ENCODE measurements at places on chromosomes 1 and 21.

- no peak for DNase-seq
These were observed 15.6 kb downstream of the LDLRAP1 start for GRCh38 chr1:25559031-25559430.

DNA sequence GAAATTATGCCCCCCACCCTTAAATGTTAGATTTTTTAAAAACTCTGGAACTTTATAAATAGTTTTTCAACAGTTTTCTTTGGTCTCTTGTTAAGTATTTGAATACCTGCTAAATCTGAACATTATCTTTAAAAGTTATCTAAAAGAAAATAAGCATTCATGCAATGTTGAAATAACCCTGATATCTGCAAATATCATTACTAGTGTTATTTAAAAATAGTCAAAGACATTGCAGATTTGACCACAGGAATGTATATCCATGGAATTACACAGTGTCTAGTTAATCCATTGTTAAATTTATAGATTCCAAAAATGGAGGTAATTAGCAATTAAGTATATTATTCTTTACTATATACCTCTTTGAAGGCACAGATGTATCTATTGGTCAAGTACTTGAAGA lies 42.0 kb downstream of the PRRX1 start:
- DNase-seq, result no peak

DNA sequence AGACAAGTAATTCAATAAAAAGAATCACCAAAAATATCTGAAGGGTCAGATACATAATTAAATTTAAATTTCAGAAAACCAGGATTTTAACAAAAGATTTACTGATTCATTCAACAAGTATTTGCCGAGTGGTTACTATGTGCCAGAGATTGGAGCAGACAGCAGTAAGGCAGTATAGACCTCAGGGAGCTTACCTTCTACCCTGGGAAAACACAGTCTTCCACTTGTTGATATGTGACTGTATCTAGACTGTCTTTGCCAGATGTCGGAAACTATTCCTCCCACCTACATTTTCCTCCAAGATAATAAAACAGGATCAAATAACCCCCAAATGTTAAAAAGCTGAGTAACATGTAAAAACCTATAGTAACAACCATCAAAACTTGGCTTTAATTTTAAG lies 6.2 kb downstream of the HNRNPR start:
- DNase-seq, result no peak

- DNase-seq, result no peak
These were observed 46.5 kb downstream of the PKP1 start for GRCh38 chr1:201329801-201330200.

- no peak for DNase-seq
These were observed 124.9 kb downstream of the CAPN8 start for GRCh38 chr1:223540485-223541106.

DNA sequence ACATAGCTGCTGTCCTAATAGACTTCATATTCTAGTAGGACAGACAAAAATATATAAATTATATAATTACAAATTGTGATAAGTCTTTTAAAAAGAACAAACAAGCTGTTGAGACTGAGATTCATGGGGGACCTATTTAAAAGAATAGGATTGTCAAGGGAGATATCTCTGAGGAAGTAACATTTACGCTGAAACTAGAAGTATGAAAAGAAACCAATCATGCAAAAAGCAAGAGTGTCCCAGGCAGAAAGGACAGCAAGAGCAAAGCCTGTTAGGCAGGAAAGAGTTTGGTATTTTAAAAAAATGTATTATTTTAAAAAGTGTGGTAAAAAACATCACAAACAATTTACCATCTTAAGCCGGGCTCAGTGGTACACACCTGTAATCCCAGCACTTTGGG lies 9.1 kb upstream of the METTL13 start:
- no peak for DNase-seq

GRCh38 chr1:27454610-27455009 lies 35.4 kb downstream of the WASF2 start:
- DNase-seq, result no peak
